Pulmonary artery endothelial cell (primary cell): ENCODE measurements at places on chromosomes 6 and 20. TPM values are rescaled to one million over a fixed set of nuclear protein-coding genes. Genes with fewer than 3 reads are reported as not detected.

The ABHD16B gene
- not detected in 2 replicates for total RNA-seq

The CCN5 gene
- total RNA-seq, result not detected in 2 replicates

The TGM3 gene
- not detected in 2 replicates for total RNA-seq

The GABBR1 gene
- 8.8 and 10.1 TPM in 2 replicates for total RNA-seq
